Aorta (tissue), 5 donors: ENCODE measurements at places on chromosomes 6 and 20.

- no peak for DNase-seq
These were observed 180.0 kb upstream of the RREB1 start for GRCh38 chr6:6927521-6928361.

GRCh38 chr20:24403406-24403805, 66.0 kb upstream of the SYNDIG1 start:
- no peak for DNase-seq

DNA sequence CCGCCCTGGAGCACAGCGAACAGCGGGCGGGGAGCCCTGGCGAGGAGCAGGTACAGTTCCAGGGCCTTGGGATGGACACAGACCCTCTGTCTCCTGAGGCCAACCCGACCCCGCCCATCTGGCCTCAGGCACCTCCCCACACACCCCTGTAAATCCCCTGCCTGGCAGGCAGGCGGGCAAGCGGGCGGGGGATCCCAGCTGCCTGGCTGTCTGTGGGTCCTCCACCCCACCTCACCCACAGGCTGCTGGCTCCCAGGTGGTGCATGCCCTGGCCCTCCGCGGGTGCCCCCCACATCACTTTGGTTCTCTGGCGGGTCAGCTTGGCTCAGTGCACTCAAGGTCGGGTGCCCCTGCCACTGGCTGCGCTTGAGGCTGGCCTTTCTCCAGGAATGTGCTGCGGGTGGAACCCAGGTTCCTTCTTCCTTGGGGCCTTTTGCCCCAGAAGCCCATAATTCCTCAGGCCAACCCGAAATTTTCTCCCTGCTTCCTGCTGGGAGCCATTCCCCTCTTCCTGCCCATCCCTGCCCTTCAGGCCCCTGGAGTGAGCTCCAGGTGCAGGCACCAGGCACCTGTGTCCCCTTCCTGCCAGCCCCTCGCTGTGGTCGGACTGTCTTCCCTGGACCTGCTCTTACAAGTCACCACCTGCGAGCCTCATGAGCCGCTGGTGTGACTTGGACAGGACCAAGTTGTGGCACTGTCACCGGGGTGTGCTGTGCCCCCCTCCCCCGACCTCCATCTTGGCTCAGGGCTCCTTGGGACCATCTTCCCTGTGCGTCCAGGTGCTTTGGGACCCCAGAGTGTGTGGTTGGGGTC, 5.3 kb upstream of the TNFRSF6B start:
- DNase-seq: peak; percentile 49

DNA sequence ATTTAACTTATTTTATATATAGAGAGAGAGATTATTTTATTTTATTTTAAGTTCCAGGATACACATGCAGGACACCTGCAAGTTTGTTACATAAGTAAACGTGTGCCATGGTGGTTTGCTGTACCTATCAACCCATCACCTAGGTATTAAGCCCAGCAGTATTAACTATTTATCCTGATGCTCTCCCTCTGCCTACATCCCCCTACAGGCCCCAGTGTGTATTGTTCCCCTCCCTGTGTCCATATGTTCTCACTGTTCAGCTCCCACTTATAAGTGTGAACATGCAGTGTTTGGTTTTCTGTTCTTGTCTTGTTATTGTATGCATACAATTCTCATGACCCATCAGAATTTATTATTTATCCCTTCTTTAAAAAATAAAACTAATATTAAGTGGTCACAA, 34.6 kb downstream of the FKBP1C start:
- no peak for DNase-seq

DNA sequence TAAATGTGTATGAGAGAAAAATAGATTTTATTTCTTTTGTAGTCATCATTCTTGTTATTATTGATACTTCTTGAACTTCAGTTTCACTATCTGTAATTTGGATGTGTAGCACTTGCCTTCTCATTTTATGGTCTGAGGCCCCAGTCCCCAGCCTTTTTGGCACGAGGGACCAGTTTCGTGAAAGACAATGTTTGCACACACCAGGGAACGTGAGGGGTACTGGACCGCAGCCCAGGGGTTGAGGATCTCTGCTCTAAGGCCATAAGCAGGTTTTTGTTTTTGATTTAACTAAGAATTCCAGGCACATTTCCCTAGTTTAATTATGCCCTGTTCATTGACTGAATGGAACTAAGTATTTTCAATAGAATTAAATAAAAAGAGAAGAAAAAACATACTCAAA, 261.5 kb downstream of the BMP2 start:
- DNase-seq: no peak

- DNase-seq: peak; percentile 76
These were observed 905 bp downstream of the PPARD start for GRCh38 chr6:35343092-35343834.

GRCh38 chr6:14393910-14394309, 276.3 kb downstream of the CD83 start:
- no peak for DNase-seq

- DNase-seq: no peak
These were observed 215.5 kb downstream of the SLC24A3 start for GRCh38 chr20:19427913-19428312.

- DNase-seq: no peak
These were observed 340.1 kb downstream of the PHF3 start for GRCh38 chr6:63975699-63976098.

DNA sequence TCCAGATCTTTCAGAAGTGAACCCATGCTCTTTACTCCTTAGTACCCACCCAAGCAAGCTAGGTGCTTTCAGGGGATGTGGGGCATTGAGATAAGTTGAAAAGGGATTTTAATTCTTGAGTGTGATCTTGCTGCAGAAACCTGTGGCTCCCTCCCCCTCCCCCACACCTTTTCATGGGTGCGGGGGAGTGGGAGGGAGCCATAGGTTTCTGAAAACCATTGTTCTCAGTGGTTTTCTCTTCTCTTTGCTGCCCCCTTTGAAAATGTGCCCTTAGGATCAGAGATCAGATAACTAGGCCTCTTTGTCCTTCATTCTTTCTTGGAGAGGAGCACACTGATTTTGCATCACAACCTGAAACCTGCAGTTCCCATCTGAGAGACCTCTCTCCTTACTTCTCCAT, 2.4 kb downstream of the PCSK2 start:
- no peak for DNase-seq

DNA sequence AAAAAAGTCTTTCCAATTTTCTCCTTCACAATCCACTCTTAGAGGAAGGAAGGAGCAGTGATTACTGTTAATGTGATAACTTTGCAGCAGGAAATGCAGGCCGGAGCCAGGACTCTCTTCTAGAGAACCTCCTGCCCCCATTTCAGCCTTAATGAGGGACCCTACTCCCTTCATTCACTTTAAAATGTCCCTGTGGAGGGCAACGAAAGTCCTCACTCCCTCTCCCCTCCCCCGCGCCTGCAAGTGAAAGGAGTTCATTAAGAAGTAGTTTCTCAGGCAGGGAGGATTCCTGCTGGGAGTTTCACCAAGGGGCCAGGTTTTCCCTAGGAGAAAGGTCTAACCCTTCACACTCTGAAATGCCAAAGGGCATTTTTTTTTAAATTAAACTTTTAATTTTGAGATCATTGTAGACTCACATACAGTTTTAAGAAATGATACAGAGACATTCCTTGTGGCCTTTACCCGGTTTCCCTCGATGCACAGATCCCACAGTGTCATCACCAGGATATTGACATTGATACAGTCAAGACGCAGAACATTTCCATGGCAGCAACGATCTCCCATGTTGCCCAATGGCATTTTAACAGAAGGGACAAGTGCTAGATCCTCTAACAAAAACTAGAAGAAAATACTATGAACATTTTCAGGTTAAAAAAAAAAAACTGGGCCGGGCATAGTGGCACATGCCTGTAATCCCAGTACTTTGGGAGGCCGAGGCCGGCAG, 6.8 kb upstream of the COMMD7 start:
- DNase-seq: no peak
